ENCODE measurements at places on chromosomes 4 and X. TPM values are rescaled to one million over a fixed set of nuclear protein-coding genes. Genes with fewer than 3 reads are reported as not detected.

The MAGEB3 gene
- total RNA-seq, result not detected

The CTAG1A gene
- not detected for total RNA-seq

The LNX1 gene
- total RNA-seq, result 4.4 TPM

The AVPR2 gene
- total RNA-seq, result not detected

The SAGE1 gene
- not detected for total RNA-seq

The HPF1 gene
- total RNA-seq, result 19.7 TPM

The BCOR gene
- 9.0 TPM for total RNA-seq

- DNase-seq, result no peak
These were observed 294.9 kb upstream of the BOD1L1 start for GRCh38 chr4:13922459-13922858.

DNA sequence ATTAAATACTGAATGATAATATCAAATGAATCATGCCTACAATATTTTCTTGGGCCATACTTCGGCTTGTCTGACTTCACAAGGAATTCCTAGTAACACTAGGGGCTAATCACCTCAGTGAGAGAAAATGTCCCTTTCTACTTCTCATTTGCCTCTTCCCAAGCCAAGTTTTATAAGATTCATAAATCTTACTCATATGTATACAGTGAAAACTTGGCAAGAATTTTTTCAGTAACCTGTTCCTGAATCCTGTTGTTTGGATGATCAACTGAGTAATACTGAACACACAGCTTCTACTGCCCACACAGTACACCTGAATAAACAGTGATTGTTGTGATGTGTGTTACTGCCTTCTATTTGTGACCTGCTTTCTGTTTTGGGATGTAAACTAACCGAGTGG lies 16.5 kb downstream of the TMPRSS11E start:
- peak; percentile 62 for DNase-seq
